ENCODE measurements at places on chromosomes 11 and 22. TPM values are rescaled to one million over a fixed set of nuclear protein-coding genes. Genes with fewer than 3 reads are reported as not detected.
A peak's percentile ranks its signal among the peaks of the same experiment; 100 is the strongest.

GRCh38 chr11:12784987-12785386, 110.8 kb downstream of the TEAD1 start:
- no peak for DNase-seq

DNA sequence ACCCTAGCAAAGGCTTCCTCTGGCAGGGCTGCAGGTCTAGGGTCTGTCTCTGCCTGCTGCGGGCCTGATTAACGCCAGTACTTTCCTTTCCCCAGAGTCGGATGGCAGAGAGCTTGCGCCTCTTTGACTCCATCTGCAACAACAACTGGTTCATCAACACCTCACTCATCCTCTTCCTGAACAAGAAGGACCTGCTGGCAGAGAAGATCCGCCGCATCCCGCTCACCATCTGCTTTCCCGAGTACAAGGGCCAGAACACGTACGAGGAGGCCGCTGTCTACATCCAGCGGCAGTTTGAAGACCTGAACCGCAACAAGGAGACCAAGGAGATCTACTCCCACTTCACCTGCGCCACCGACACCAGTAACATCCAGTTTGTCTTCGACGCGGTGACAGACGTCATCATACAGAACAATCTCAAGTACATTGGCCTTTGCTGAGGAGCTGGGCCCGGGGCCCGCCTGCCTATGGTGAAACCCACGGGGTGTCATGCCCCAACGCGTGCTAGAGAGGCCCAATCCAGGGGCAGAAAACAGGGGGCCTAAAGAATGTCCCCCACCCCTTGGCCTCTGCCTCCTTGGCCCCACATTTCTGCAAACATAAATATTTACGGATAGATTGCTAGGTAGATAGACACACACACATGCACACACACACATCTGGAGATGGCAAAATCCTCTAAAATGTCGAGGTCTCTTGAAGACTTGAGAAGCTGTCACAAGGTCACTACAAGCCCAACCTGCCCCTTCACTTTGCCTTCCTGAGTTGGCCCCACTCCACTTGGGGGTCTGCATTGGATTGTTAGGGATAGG, 18.6 kb downstream of the RSPH14 start:
- DNase-seq = no peak

DNA sequence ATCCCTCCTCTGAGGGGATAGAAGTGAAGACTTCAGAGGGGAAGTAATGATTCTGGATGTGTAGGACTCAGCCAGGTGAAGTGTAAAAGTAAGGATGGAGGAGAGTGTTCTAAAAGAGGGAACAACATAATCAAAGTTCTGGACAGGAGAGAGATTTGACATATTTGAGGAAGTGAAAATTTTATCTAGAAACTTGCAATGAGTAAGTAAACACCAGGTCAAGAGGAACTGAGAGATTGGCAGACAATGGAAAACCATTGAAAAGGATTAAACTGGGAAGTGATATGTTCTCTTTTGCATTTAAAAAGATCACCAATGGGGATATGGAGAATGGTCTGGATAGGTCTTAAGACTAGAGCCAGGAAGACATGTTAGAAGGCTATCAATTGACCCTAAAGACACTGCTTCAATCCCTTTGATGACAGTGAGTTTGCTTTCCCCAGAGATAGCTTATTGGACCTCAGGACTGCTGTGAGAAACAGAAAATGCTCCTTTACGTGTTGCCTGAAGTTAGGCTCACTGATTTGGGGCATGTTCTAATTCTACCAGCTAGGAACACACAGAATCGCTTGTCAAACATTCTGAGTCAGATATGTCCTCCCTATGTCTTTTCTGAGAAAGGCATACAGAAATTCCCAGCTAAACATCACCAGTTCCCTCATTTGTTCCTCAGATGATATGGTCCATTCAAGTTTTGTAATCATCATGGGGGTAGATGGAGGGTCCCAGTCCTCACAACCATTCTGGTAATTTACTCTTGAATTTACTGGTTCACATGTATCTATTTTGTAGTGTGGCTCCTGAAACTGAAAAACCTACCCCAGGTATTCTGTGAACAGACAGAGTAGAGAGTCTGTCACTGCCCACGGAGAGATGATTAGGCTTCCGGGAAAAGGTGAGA, 144.9 kb downstream of the MAML2 start:
- no peak for DNase-seq

- DNase-seq = no peak
These were observed 552.5 kb downstream of the INSC start for GRCh38 chr11:15667127-15667725.

DNA sequence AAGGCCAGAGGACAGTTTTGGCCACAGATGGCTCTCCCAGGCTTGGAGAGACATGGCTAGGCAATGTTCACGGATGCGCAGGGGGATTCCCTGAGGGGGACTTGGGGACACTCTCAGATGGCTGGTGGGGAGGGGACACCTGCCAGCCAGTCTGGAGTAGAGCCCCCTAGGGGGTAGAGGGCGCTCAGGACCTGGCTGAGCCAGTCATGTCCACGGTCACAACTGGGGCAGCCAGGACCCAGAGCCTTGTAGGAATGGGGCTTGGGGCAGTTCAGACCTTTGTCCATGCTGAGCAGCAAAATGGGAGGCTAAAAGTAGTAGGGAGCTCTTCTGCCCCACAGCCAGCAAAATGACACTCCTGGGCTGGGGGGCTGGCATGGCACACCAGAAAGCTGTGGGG, 1.7 kb downstream of the CSDC2 start:
- no peak for DNase-seq

DNA sequence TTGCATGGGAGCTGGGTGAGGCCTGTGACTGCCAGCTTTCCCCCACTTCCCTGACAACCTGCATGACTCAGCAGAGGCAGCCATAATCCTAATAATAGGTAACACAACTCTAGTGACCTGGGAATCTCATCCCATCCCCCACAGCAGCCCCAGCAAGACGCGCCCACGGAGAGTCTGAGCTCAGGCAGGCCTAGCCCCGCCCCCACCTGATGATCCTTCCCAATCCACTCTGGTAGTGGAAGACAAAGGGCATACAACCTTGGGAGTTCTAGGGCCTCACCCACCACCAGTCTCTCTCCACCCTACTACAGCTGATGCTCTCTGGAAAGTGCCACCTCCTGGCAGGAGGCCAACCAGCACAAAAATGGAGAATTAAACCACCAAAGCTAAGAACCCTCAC, 60.3 kb downstream of the CWF19L2 start:
- DNase-seq = no peak

KIF18A gene
- 11.0 TPM for polyA plus RNA-seq

DNA sequence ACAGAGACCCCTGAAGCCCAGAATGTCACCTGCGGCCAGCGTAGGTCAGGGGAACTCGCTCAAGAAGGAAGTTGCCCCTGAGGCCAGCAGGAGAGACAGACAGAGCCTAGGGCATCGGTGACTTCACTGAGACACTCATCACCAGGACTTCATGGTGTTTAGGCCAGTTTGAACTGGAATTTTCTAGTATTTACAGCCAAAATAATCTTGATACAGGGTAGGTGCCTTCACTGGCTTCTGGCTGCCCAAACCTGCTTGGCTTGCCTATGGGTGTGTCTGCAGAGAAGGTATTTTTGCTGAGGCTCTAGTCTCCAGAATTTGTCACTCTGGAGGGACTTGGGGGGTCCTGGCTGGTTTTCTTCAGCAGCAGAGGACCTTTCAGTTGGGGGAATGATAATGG, 86.6 kb downstream of the FBXO7 start:
- DNase-seq = no peak

GRCh38 chr11:38598418-38598817, 2000.4 kb upstream of the RAG2 start:
- no peak for DNase-seq

MMP8 gene
- 0.06 TPM for polyA plus RNA-seq

CYP2D6 gene
- polyA plus RNA-seq = 3.3 TPM

DNA sequence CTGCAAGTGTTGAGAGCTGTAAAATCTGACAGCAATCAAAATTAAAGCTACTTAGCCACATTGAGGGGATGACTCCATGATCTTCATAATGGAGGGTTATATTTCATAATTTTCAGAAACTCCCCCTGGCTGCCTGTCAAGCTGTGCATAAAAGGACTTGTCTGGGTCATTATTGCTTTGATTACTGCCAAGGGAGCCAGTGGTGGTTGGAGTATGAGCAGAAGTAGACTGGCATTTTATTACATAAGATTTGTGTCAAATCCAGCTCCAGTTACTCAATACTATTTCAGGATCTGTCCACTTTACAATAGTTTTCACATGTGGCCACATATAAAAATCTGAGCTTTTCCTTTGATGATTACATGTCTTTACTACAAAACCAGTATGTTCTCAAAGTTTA, 108.9 kb upstream of the SLC5A12 start:
- no peak for DNase-seq

- DNase-seq = no peak
These were observed 11.4 kb downstream of the AASDHPPT start for GRCh38 chr11:106088896-106089295.

SCGB1C1 gene
- polyA plus RNA-seq = 1.5 TPM

OR10A2 gene
- not detected for polyA plus RNA-seq

ANKK1 gene
- 0.33 TPM for polyA plus RNA-seq

LRP5 gene
- 57.5 TPM for polyA plus RNA-seq

- DNase-seq = peak; percentile 83
These were observed 119.9 kb downstream of the FEZ1 start for GRCh38 chr11:125376117-125376516.

- DNase-seq = no peak
These were observed 382.7 kb downstream of the METTL15 start for GRCh38 chr11:28490773-28491382.

- no peak for DNase-seq
These were observed 4.9 kb upstream of the SPECC1L start for GRCh38 chr22:24265734-24266133.

DNA sequence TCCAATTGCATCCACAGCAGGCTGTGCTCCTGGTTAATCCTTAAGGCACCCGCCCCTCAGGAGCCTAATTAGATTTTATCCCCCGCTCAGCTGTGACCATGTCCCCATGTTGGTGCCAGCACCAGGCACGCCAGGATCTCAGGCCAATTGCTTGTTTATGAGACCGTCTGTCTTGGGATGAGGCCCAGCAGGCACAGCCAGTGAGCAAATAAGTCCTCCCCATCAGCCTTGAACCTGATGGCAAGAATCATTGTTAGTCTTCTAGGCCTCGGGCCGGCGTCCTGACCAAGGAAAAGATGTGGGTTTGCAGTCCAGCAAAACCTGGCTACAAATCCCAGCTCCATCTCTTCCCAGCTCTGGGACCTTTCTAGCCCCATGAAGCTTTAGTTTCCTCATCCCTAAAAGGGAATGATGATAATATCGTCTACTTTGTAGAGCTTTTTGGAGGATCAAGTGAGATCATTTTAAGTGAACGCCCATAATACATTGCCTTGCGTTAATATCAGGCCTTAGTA, 57.3 kb downstream of the TP53I11 start:
- DNase-seq = no peak

GRCh38 chr11:126604461-126604860, 249.0 kb downstream of the ST3GAL4 start:
- no peak for DNase-seq

- no peak for DNase-seq
These were observed 27.4 kb upstream of the YPEL1 start for GRCh38 chr22:21762712-21763581.

- DNase-seq = no peak
These were observed 106.8 kb downstream of the STK33 start for GRCh38 chr11:8487261-8487660.

CDC45 gene
- 18.1 TPM for polyA plus RNA-seq
